ENCODE measurements at places on chromosomes 16 and 17.
A peak's percentile ranks its signal among the peaks of the same experiment; 100 is the strongest.

DNA sequence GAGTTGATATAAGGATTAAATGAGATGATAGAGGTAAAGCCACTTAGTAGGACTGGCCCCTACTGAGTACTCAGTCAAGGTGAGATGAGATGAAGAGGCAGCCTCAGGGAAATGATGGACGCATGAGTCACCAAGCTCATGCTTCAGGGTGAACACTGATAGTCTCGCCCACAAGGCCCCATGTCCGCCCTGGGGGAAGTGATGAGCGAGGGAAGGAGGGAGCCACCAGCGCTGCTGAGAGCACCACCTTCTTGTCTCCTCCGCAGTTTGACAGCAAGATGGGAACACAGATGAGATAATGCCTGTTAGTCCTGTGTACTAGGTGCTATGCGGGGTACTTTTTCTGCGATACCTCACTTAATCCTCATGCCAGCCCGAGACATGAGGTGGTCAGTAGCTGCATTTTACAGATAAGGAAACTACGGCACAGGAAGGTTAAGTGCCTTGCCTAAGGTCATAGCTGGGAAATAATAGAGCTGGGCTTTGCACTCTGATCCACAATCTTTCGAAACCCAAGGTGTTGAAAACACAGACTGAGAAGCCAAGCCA lies 383.0 kb downstream of the CPPED1 start:
- ATAC-seq = no peak

GRCh38 chr17:72985882-72986720 lies 106.4 kb downstream of the SLC39A11 start:
- ATAC-seq = peak; percentile 72

DNA sequence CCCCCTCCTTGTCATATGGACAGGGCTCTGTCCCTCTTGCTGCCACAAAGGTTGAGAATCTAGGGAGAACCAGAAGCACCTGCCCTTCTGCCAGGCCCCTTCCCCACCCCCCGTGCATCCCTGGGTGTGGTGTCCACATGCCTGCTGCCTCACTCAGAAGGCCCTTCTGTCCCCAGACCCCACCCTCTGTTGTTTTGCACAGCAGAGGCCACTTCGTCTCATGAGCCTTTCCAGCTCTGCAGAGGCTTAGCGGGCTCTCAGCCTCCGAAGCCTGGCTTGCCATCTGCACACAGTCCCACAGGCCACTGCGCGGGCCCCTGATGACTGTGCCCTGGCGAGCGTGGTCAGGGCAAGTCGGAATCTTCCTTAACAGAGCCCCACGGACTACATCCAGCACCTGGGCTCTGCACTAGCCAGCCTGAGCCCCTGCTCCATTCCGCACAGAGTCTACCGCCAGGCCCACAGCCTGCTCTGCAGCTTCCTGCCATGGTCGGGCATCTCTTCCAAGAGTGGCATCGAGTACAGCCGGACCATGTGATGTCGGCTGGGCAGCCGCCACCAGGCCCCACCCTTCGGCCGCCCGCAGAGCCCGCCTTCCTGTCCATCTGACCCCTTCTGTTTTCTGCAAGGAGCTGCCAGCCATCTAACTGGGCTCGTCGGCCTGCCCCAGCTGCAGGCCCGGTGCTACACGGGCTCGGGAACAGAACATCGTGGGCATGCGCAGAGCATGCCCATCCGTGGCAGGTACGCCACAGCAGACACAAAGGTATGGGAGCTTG lies 10.8 kb downstream of the C16orf90 start:
- no peak for ATAC-seq

GRCh38 chr16:9957002-9957401 lies 225.2 kb downstream of the GRIN2A start:
- ATAC-seq = no peak

DNA sequence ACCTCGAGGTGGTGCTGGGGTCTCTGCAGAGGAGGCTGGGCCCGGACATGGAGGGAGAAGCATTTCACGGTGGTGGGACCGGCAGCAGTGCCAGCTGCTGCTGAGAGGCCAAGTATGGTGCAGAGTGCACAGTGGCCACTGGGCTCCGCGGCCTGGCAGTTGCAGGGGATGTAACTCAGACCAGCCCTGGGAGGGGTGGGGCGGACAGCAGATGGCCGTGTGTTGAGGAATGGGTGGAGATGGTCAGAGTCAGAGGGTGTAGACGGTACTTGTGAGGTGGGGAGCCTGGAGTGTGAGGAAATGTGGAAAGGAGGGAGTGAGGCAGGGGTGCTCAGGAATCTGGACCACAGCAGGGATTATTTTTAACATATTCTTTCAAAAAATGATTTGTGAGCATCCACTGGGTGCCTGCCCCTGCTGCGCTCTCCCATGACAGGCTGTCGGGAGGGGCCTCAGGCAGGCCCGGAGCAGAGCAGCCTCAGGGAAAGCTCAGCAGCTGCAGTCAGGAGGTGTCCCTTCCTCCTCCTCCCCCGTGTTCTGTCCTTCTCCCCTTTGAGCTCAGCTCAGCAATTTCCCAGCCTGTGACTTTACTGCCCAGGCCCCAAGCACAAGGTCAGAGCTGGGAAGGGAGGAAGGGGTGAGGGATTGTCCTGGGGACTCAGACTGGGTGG lies 113.1 kb downstream of the RAP1GAP2 start:
- ATAC-seq = no peak

DNA sequence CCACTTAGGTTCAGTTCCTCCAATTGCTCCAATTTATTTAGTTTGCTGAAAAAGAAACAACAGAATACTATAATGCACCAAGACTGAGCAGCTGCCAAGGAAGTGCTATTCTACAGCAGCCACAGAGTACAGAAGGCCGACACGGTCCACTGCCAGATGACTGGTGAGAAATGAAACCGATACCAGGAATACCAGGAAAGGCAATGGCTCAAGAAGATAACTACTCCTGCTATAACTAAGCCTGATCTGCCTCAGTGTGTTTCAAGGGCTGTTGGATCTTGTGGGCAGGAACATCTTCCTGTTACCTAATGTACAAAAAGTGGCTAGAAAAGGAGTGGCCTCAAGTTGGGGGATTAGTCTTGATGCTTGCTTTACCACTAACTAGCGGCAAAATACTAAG lies 32.8 kb downstream of the MARVELD3 start:
- no peak for ATAC-seq

- peak; percentile 60 for ATAC-seq
Measured at GRCh38 chr17:81422776-81423697, 27.8 kb downstream of the BAHCC1 start.

DNA sequence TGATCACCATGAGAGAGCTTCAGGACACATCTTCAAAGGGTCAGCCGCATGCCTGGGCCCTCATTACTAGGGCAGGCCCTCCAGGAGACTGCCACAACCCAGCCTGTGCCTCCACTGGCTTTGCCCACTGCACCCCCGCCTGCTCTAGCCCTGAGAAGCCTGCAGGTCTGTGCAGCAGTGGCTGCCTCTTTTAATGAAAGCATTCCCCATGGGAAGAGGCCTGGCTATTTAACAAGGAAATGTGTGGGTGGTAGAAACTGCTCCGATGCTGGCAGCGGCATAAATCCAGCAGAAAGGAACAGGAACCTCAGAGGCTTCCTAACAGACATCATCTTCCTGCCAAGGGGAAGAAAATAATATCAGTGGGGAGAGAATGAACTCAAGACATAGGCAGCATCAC lies 375 bp upstream of the KRT32 start:
- ATAC-seq = no peak

GRCh38 chr16:49112754-49113153 lies 168.9 kb downstream of the CBLN1 start:
- ATAC-seq = no peak

All from esophagus mucosa (tissue), 1 donor.